ENCODE measurements at places on chromosomes 5 and 9. TPM values are rescaled to one million over a fixed set of nuclear protein-coding genes. Genes with fewer than 3 reads are reported as not detected.

ANKRD34B gene
- polyA plus RNA-seq: 0.49 TPM

FBXL7 gene
- 26.9 TPM for polyA plus RNA-seq

DNA sequence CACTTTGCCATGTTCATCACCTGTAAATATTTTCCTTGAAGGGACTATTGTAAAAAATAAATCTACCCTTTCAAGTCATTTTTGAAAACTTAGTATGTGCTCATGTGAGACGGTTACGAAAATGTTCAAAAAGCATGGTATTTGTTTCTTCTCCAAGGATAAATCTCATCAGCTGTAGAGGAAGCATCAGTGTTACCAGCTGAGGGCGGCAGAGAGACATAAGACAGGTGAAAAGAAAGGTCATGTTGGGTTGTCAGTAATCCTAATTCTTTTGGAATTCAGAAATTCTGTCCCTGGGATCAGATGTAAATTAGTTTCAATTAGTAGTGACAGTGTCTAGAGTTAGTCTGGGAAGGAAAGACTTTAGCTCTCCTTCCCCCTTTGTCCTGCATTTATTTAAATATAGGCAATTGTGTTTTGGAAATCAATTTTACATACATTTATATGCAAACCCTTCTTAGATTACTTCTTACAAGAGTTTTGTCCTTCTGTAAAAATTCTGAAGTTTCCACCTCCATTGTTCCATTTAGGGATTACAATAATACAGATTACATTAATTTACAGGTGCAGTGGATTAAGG lies 791.9 kb upstream of the CDH6 start:
- DNase-seq: peak; percentile 3

- no peak for DNase-seq
Measured at GRCh38 chr9:123343443-123344191, 12.4 kb upstream of the CRB2 start.

GRCh38 chr5:96957254-96958049 lies 21.6 kb downstream of the LNPEP start:
- DNase-seq: no peak

DNA sequence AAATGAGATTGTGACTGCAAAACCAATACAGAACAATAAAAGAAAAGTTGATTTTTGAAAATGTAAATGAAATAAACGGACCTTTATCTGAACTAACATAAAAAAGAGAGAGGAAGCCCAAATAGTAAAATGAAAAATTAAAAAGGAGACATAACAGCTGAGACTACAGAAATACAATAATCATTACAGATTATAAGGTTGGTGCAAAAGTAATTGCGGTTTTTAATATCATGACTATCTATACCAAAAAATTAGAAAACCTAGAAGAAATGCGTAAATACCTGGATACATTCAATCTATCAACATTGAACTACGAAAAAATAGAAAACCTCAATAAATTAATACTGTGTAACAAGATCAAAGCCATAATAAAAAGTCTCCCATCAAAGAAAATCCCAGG lies 71.9 kb upstream of the SLCO6A1 start:
- no peak for DNase-seq

DNA sequence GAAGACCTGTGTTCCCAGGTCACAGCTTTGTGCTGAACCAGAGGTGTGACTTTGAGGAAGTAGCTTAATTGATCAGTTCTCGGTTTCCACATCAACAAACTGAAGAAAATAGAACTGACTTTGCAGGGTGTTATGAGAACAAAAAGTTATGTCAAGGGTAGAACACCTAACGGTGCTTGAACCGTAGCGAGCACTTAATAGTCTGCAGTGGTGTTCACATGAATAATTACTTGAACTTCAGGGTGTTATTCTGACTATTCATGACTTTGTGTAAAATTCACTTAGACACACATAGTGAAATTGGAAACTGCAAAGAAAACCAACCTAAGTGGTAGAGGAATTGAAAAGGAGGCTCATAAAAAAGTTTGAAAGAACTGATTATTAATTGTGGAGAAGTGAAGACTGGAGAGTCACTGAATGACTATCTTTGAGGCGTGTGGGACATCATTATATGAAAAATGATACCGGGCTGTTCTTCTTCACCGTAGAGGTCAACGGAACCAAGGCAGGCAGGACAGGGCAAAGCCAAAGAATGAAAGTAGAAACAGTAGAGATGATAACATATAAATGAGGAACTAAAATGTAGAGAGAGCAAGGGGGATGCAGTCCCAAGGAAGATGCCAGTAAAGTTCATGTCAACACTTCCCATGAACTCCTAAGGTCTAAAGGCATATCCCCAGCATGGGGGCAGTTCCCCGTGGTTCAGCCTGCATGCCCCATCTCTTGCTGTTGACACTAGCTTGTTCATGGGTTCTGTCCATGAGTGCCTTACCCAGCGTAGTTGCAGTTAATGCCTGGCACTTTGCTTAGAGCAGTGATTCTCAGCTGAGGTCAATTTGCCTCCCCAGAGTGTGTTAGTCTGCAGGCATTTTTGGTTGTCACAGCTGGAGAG lies 118.7 kb downstream of the ZNF462 start:
- DNase-seq: no peak

GRCh38 chr9:89602978-89603766 lies 1.6 kb upstream of the GADD45G start:
- peak; percentile 80 for DNase-seq

- DNase-seq: peak; percentile 64
Measured at GRCh38 chr9:111759762-111760639, 34.7 kb downstream of the SHOC1 start.

Data from left renal pelvis (tissue), 4 donors.